HFF-Myc (cell line): ENCODE measurements at places on chromosomes 7 and 10.
A peak's percentile ranks its signal among the peaks of the same experiment; 100 is the strongest.

GRCh38 chr7:21939136-21939857 lies 6.4 kb downstream of the CDCA7L start:
- DNase-seq = no peak

DNA sequence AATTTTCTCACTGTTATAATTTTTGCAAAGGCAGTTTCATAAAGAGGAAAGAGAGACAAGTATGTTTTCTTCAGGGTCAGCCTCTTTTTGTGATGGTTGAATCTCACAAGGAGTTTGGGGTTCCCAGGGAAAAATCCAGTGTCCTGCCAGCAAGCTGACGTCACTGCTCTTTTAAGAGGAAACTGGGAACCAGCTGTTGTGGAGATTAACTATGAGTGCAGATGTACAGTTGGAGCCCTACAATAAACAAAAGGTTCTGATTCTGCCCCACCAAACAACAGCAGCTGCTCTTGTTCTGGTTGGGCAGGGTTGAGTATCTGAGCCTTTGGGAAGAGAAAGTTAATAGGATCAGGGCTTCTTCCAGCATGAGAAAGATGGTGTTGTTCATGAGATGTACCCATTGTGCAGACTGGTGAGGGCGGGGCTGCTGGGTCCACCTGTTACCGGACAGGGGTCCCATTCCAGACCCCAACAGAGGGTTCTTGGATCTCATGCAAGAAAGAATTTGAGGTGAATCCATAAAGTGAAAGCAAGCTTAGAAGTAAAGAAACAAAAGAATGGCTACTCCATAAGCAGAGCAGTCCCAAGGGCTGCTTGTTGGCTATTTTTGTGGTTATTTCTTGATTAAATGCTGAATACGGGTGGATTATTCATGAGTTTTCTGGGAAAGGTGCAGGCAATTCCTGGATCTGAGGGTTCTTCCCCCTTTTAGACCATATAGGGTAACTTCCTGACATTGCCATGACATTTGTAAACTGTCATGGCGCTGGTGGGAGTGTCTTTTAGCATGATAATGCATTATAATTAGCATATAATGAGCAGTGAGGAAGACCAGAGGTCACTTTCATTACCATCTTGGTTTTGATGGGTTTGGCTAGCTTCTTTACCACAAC lies 12.5 kb downstream of the PRF1 start:
- DNase-seq = peak; percentile 49

DNA sequence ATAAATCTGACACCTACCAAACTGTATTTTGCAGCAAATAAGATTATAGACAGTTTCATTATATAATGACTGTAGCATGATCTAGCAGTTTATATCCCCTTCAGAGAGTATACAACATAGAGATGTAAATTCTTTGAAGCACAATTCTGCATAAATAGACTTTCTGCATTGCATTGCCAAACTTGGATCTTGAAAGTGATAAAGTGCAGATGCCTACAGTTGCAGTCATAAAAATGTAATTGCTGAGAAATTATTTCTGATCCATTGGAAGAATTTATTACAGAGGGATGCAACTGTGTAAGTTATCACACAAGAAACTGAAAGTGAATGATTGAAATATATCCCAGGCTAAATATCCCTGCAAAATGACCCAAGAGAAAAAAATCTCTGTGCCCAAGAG lies 65.1 kb downstream of the CTNNA3 start:
- no peak for DNase-seq

DNA sequence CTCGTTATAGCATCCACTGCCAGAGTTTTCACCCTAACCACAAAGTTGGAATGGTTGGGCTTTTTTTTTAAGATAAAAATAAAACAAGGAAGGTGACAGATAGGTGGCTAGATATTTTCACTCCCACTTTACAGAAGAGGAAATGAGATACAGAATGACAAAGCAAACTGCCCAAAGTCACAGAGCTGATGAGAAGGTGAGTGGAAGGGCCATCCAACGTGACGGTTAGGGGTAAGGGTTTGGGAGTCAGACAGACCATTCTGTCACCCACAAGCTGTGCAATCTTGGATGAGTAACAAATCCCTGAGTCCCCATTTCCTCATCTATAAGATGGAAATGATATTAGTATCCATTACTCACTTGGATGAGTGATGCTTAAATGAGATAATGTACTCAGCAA lies 106.9 kb upstream of the PDLIM1 start:
- DNase-seq = no peak

DNA sequence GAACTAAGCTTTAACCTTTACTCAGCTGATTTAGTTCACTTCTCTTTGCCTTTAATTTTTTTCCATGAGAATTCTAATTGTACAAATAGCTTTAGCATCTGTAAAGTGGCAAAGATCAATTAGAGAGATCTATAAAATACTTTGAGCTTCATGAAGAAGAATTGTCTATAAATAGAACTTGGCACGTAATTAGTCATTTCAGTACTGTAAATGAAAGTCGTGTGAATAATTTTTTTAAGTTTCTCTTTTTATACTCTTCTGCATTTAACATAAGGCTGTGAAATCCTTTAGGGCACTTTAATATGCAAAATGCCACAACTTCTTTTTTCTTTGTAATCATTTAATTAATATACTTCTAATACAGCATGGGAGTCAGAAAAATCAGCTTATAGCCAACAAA lies 177.8 kb downstream of the CSTF2T start:
- DNase-seq = no peak

DNA sequence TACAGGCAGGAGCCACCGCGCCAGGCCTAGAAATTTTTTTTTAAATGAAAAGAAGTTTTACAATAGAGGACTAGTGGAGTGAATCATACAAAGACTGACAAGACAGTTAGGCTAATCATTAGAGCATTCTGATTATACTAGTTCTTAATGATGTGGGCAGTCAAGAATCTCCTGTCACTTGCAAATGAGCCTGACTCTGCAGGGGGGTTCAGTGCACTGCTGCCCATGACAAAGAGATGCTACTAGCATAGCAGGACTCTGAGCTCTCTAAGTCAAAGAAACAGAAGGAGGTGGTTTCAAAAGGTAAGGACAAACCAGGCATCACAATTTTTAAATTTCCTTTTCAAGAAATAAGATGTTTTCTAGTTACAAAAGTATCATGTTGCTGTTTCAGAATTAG lies 59.0 kb downstream of the CCDC6 start:
- no peak for DNase-seq

DNA sequence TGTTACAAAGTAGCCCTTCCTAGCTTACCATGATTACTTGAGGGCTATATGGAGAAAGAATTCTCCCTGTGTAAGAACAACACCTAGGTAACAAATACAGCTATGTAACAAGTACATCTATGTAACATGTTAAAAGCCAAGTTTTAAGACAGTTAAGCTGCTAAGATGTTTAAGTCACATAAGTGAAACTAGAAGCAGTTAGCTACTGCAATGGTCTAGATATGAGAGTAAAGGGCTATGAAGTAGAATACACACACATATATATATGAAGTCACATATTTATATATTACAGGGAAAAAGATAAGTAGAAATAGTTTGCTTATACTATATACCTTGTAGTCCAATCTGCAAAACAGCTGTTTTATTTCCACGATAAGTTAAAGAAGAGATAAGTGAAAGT lies 14.4 kb downstream of the POT1 start:
- no peak for DNase-seq

DNA sequence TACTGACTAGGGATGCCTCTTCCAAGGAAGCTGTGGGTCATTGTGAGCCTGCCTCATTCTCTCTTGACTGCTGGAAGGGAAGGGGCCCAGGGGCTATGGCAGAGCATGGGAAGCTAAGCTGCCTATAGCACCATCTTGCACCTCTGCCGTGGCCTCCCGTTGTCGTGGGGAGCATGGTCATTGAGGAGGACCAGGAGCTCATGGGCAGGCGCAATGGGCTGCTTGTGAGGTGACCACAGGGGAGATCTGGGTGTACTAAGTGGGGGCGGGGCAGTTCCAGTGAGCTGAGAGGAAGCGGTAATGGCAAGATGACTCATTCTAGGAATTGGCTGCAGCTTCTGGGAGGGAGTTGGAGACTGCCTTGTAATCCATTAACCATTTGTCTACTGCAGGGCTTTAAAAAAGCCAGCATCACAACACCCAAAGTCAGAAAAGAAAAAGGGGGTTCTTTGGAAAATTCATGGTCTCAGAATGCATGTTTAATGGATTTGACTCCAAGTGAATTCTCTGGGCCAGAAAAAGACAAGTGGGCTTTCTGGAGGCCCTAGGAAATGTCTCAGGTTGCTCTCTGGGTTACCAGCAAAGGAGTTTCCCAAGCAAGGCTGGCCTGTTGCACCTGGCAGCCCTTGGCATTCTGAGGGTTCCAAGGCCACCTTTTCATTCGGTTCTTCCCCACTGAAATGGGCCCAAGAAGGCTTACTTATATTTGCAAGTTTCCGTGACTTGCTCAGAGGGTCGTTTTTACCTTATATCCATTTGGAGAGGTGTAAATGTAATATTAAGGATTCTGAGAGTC lies 3.6 kb downstream of the DUSP5 start:
- DNase-seq = peak; percentile 89

DNA sequence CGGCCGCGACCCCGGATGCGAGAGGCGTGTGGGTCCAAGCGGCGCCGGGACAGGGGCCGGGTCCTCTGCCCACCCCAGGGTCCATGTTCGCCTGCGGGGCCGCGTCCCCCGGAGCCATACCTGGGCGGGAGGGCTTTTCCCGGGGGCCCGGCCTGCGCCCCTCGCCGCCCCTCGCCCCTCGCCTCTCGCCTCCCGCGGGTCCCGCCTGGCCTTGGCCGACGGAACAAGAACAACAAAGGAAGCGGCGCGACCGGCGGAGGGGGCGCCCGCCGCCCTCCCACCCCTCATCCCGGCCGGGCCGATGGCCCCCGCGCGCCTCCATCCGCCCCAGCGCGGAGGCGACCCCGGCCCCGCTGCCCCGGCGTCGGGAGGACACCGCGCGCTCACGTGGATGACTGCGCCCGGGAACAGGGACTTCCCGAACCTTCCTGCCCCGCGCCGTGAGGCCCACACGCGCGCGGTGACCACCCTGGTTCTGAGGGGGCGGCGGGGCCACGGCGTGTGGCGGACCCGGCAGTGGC lies 348.2 kb downstream of the DNAJB6 start:
- no peak for DNase-seq

DNA sequence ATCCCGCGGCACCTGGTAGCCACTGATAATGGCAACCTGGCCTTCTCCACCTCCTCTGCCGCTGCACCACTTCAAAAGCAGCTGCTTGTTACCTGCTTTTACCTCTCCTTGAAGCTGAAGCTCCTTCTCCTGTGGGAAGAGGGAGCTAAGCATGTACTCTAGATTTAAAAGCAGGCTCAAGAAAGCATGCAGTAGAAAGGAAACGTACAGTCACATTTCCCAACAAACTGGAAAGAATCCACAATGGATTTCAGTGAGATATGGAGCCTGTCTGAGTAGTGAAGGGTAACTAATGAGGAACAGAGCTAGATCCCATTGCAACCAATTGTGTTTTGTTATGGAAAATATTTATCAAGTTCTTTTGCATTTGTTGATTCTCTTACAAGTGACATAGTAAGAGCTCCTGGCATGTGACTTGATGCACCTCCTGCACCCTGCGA lies 457.4 kb upstream of the GALNT17 start:
- no peak for DNase-seq

DNA sequence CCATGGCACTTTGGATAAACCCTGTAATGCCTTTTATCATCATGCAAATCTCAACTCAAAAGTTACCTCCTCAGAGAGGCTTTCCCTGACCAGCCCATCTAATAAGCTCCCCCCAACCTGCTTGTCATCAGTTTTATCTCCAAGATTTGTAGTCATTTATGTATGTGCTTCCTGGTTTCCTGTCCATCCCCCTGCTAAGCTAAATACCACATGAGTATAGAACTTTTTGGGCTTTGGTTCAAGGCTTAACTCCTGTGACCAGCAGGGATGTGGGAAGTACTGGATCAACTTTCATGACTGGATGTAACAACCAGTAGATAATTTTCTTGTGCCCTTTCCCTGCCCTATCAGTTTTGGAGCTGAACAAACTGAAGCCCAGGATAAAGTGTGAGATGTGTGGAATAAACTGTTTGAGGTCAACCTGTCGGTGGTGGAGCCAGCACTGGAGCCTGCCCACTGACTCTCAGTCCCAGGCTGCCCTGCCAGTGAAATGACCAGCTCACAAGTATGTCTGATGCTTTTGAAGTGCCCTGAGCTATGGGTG lies 148.6 kb downstream of the CYP26A1 start:
- no peak for DNase-seq

DNA sequence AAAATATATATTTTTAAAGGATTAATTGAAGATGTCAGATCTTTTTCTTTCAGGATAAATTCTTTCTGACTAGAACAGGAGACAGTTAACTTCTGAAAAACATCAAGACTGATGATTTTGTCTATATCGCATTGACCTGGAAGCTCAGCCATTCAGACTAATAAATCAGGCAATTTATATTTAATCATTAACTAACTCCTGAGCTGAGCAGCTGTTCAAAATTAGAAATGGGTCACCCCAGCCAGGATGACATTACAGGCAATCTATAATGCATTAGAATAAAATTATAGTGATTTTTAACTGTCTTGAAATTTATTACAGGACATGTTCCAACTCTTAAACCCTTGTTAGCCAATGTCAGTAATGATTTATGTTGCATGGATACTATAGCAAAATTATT lies 139.9 kb downstream of the CDCA7L start:
- DNase-seq = no peak
